Fibroblast of skin of left biceps (primary cell): ENCODE measurements at places on chromosomes 11 and 22.

- DNase-seq: no peak
These were observed at the start of gene PLEKHA7 for GRCh38 chr11:17014321-17014832. Gene PLEKHA7 (minus strand): TSS chr11:17014414. CDS start chr11:17014401, 13 bp downstream.

DNA sequence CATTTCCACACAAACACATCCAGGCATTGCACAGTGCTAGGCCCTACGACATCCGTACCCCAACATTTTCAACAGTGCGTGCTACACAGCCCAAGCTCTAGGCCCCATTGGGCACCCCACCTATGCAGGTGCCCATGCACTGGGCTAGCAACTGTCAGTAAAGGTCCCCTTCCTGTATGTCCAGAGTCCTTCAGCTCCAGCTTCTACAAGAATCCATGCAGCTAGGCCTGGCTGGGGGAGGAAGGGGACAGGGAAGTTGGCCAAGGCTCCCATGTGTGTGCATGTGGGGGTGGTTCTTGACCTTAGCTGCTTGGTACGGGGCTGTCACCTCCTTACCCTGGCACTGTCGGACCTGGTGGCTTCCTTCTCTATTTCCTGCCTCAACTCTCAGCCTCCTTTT is 1.3 kb downstream of the B3GAT1 start:
- no peak for DNase-seq

GRCh38 chr11:61362542-61362875 is 335 bp downstream of the TMEM138 start:
- no peak for DNase-seq

DNA sequence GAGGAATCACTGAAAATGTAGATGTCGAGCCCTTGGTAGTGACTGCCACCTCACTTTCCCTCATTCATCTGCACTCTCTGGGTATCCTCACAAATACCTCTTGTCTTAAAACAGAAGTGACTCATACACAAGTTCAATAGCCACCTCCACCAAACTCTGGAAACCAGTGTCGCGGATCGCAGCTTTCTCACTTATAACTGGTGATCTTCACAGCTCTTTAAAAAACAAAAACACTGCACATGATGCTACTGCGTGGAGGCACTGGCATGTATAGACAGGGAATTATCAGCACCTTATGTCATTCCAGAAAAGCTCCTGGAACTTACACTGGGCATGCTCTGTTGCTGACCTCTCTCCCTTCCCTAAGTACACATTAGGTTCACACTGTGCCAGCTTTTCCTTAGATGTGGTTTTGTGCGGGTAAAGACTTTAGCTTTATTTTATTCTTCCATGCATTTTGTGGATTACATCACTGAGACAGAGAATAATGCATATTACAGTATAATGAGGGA is 425.5 kb upstream of the CADM1 start:
- no peak for DNase-seq

DNA sequence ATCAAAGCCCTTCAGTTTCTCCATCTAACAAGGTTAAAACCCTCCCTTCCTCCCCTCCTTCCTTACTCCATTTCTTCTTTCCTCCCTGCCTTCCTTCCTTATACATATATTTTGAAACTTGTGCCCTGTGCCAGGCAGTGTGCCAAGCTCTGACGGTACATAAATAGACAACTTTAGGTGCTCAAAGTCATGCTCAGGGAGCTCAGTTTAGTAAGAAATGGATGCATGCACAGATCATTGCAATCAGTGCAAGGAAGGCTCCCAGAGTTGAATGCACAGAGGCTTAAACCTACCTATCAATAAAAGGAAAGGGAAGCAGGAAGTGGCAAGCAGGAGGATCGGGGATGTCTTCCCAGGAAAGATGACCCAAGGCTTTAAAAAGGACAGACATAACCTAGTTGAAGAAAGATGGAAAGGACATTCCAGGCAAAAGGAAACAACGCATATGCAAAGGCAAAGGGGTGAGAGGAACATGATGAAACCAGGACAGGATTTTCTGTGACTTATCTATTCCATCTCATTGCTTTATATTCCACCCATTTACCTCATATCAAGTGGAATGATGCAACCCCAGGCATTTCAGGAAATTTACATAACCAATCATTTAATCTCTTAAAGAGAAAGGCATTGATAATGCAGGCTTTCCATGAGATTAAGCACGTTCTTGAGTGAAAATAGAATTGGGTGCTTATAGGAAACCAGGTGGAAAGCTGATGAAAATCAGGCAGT is 13.2 kb downstream of the FZD4 start:
- DNase-seq: no peak

DNA sequence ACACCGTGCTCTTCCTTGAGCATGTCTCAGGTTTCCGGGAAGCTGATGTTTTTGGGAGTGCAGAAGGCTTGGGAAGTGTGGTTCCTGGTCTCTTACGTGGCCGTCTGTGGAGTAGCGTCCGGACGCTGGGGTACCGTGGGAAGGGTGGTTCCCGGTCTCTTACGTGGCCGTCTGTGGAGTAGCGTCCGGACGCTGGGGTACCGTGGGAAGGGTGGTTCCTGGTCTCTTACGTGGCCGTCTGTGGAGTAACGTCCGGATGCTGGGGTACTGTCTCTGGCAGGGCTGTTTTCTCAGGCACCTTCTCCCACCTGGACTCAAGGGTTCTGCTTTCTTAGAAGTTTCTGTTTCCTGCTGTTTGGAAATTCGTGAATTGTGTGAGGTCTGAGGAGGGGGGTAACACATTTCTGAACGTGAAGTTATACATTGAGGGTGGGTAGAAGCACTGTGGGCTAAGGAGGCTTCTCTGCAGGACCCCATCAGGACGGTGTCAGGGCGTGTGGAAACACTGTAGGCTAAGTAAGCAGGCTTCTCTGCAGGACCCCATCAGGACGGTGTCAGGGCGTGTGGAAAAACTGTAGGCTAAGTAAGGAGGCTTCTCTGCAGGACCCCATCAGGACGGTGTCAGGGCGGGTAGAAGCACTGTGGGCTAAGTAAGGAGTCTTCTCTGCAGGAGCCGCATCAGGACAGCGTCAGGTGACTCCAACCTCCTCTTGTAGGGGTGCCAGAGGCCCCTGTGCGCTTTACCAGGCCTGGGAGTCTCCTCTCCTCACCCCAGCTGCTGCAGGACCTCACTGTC is 5.3 kb upstream of the IFITM3 start:
- DNase-seq: no peak

DNA sequence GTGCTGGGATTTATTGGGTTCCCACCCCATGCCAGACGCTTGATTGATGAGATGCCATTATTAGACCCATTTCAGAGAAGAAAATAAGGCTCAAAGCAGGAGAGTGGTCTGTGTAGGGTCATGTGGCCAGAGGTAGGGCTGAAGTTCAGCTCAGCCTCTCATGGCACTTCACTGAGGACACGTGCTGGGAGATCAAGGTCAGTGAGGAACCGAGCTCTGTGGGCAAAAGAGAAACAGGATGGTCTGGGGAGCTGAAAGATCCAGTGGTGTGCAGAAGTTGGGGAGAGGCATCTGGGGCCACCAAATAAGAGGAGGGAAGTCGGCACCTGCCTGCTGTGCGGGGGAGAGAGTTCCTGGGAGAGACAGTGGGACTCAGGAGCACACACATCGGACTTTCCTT is 19.6 kb downstream of the RHOD start:
- no peak for DNase-seq

- no peak for DNase-seq
These were observed 118.5 kb upstream of the GRIA4 start for GRCh38 chr11:105491394-105491793.
